ENCODE measurements at places on chromosomes 4 and X.

DNA sequence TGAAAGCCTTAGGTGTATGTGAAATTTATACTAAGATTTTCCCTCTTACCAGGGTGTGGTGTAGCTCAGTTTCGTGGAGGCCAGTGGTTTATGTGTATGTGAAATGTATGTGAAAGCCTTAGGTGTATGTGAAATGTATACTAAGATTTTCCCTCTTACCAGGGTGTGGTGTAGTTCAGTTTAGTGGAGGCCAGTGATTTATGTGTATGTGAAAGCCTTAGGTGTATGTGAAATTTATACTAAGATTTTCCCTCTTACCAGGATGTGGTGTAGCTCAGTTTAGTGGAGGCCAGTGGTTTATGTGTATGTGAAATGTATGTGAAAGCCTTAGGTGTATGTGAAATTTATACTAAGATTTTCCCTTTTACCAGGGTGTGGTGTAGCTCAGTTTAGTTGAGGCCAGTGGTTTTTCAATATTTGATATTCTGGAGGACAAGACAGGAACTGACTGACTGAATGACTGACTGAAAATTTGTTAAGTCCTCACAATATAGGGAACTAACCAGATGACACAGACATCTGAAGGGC is 143.7 kb downstream of the NEXMIF start:
- DNase-seq: no peak

- DNase-seq: no peak
Measured at GRCh38 chr4:57117491-57117890, 7.3 kb upstream of the IGFBP7 start.

GRCh38 chrX:13283512-13283911 is 36.3 kb downstream of the ATXN3L start:
- no peak for DNase-seq

DNA sequence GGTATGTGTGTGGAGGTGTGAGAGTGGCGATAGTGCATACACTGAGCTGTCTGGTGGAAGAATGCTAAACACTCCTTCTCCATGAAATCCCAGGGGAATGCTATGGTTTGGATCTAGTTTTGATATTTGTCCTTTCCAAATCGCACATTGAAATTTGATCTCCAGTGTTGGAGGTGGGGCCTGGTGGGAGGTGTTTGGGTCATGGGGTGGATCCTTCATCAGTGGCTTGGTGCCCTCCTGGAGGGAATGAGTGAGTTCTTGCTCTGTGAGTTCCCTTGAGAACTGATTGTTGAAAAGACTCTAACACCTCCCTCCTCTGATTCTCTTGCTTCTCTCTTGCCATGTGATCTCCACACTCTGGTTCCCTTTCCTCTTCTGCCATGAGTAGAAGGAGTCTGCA is 114.1 kb upstream of the HHIP start:
- no peak for DNase-seq

- no peak for DNase-seq
Measured at GRCh38 chrX:13752646-13753045, 18.1 kb downstream of the OFD1 start.

DNA sequence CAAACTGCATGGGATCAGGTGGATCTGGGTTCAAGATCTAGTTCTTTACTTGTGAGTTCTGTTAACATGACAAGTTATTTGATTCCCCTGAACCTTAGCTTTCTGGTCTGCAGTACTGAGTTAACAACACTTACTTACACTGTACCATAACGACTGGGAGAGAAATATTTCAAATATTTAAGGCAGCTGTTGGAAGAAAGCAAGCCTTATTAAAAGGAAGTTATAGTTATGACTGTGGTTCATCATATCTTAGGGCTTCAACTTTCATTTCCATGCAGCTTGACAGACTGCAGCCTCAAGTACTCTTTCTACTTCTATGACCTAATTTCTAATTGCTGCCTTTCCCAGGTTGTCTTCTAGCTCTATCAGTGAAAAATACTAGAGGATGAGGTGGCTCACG is 40.0 kb upstream of the PDGFRA start:
- DNase-seq: no peak

DNA sequence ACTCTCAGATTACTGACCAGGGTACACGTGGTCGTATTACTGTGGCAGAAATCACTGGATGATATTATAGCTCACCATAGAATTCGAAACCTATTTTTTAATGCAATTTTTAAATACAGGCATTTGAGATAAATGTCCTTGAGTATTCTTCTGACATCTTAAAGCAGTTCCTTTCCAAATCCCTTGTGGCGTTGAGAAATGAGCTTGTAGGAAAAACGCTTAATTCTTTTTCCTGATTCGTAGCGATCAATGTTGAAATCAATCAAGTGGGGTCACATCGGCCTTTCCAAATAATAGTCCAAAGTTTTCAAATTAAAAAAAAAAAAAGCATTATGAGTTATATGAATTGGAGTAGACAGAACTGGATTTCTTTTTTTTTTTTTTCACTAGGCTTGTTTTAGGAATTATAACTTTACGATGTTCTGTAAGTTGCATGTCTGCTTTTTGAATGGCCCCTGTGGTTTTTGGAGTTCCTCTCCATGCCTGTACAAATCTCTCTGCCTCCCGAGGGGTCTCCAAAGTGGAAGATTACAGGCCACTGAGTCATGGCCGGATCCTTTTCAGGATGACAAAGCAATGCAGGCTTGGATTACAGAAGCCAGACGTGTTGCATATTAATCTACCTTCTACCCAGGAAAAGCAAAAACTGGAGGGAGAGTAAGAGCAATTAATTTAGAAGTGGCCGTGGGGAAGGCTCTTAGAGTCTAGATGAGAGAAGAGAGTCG is 226.1 kb downstream of the SHOX start:
- no peak for DNase-seq

- no peak for DNase-seq
Measured at GRCh38 chr4:41359836-41360213, 103.1 kb downstream of the UCHL1 start.

GRCh38 chr4:104756837-104757236 is 262.1 kb upstream of the CXXC4 start:
- no peak for DNase-seq

- DNase-seq: no peak
Measured at GRCh38 chrX:8044947-8045346, 117.7 kb upstream of the PNPLA4 start.

GRCh38 chrX:116284400-116284799 is 113.9 kb downstream of the AGTR2 start:
- DNase-seq: no peak

GRCh38 chr4:148112231-148112982 is 329.8 kb downstream of the NR3C2 start:
- no peak for DNase-seq

DNA sequence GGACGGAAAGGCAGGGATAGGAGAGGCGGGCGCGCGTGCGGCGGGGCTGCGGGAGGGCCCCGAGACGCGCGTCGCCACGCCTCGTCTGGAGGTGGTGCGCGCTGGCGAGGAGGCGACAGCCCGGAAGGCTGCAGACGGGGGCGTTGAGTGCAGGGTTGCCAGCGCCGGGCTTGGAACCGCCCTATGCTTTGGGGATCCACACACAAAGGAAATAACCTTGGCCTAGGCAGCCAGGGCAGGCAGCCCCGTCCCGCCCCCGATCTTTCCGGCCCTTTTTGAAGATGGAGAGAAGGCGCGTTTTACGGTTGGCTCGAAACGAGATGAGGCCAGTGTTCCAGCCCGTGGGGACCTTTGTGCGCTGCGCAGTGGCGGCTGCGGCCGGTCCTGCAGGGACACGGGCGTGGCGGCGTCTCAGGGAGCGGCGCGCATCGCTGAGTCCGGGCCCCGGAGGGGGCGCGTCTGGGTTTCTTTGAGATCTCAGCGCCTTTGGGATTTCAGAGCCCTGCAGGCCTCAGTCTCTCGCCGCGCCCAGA is 50.8 kb upstream of the TRIM2 start:
- DNase-seq: peak; percentile 28

Data from stimulated activated CD8-positive, alpha-beta memory T cell treated with anti-CD3 and anti-CD28 coated beads, Interleukin-4, amount 100 ng/mL, for 4 hours (primary cell).